ENCODE measurements at places on chromosomes 1 and 21.
A peak's percentile ranks its signal among the peaks of the same experiment; 100 is the strongest.

- DNase-seq, result no peak
Observed at GRCh38 chr1:21886486-21887215, 50.5 kb downstream of the HSPG2 start.

DNA sequence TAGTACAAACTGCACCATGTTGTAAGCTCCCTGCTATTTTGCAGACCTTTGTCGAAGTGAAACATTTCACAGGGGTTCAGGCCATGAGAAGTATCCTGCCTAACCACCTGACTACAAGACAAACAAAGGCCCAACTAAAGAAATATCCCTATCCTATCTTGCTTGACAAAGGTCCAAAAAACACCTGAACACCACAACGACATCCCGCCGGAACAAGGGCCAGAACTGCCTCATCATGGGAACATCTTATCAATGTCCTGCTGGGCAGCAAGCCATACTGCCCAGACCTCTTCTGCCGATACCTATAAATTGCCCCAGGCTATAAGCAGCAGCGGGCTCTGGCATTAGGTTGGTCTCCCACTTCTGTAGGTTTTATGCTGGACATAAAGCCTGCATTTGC is 12.3 kb downstream of the MYSM1 start:
- no peak for DNase-seq

DNA sequence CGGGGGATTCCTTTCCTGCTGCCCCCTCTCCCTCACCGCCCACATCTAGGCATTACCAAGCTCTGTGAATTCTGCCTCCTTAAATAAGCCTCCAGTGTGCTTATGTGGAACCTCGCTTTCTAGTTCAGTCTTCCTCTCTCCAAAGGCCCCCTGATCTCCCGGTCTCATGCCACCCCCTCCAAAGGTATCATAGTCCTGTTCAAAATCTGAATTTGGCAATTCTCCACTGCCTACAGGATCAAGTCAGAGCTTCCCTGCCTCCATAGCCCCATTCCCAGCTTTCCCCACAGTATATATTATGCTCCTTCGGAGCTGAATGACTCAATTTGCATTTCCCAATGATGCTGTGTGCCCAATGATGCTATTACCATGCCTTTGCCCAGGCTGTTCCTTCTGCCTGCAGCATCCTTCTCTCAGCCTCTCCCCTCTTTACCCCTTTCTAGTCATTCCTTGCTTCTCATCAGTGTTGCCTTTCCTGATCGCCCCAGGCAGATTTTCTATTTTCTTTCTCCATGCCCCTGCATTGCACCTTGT is 1.7 kb downstream of the AZIN2 start:
- no peak for DNase-seq

DNA sequence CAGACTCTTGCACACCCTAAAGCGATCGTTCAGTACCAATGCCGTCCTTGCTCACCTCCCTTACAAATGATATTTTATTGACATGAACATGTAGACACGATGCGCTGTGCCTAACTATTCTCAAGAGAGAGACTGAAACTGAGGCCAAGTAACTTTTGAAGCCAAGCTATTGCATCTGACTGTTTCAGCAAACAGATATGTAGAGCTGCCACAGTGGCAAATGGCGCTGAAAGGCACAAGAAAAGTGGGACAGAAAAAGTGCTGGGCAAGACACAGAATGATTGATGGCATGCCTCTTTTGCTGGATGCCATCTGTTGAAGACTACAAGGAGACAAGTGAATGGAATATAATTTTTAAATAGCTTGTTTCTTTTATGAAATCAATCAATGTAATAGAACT is 1157.2 kb upstream of the ADGRL4 start:
- no peak for DNase-seq

DNA sequence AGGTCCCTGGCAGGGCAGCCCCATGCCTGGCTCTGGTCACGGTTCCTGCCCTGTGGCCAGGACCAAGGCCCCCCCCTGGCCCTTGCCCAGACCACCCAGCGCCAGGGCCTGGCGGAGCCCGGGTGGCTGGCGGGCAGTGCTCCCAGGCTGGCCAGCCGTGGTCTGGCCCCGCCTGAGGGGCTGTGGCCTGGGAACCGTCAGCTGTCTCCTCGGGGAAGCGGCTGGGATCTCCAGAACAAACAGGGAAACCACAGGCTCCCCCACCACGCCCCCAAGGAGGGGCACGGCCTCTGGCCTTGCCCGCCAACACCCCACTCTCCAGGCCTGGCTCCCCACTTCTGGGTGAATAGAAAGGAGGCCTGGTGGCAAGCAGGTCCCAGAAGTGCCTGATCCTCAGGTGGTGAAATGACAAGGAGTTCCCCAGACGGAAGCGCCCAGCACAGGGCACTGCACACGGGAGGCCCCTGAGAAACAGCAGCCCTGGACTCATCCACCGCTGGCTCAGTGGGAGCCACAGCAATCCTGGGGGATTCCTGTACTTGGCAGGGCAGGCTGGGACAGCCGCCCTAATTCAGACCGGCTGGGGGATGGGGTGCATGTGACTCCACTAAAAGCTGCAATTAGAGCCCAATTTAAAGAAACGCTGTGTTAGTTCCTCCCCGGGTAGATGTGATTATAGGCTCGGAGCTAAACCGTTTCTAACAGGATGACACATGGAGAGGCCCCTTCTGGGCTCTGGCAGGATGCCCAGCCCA is 78.9 kb downstream of the RAP1GAP start:
- DNase-seq, result no peak

DNA sequence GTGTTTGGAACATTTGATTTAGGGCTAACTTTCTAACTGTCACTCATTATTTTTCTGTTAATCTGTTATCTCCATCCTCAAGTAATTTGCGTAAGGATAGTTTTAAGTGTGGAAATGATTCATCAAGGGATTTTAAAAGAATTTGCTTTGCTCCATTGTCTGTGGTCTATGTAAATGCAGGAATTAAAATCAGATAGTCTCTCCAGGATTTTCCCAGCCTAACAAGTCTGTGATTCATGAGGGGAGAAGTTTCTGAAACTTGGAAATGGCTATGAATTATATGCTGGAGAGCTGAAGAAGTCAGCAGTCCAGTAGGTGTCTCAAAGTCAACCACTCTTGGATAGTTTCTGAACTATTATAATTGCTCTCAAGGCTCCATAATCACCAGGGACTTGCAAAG is 264.5 kb downstream of the MRPL39 start:
- DNase-seq, result peak; percentile 81

DNA sequence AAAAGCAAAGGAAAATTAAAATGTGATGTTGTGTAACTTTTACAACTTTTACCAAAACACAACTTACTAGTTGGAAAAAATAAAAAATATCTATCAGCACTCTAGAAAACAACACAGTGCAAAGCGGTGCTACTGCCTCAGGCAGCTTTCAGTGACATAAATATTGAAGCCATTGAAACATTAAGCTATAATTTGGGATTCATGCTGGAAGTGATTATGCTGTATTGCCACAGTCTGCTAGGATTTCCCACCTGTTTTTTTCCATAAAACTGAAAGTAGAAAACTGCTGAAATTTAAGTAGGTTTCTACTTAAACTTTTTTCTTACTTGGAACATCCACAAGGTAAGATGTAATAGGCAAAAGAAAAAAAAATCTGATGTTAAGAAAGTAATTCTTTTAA is 674.4 kb downstream of the KCNT2 start:
- DNase-seq, result no peak

GRCh38 chr1:13682444-13682843 is 17.5 kb upstream of the PRDM2 start:
- no peak for DNase-seq

DNA sequence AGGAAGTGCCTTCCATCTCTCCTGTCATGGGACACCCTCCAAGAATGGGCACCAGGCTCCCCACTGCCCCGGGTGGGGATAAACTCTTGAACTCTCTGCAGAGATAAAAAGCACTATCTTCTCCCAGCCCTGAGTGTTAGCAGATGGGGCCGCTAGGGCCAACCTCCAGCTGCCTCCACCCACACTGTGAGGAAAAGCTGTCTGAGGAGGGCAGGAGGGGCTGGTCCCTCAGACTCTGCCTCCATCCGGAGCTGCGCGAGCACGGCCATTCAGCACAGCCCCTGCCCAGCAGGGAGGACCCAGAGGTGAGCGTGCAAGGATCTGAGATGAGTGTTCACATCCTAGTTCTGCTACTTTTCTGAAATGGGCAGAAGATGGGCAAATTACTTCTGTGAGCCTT is 51.8 kb upstream of the TRABD2B start:
- no peak for DNase-seq

- no peak for DNase-seq
Observed at GRCh38 chr1:32889731-32890278, 3.5 kb downstream of the HPCA start.

GRCh38 chr1:58841455-58841854 is 57.6 kb upstream of the JUN start:
- DNase-seq, result no peak

- DNase-seq, result peak; percentile 97
Observed at GRCh38 chr1:221829327-221830015, 87.6 kb upstream of the DUSP10 start.

DNA sequence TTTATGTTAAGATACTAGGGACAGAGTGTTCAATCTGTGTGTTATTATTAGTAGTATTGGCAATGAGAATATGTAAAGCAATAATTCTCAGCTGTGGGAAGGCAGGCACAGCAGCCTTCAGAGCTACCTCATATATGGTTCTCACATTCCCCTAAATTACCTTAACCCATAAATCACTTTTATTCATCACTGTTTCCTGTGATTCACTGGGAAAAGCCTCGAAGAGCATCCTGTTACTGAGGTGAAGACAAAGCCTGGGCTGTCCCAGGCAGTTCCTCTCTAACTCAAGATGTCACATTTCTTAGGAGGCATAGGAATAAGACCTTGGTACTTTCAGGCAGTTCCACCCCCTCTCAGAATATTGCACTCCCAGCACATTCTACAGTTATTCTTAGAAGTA is 965.7 kb downstream of the NCAM2 start:
- DNase-seq, result no peak

DNA sequence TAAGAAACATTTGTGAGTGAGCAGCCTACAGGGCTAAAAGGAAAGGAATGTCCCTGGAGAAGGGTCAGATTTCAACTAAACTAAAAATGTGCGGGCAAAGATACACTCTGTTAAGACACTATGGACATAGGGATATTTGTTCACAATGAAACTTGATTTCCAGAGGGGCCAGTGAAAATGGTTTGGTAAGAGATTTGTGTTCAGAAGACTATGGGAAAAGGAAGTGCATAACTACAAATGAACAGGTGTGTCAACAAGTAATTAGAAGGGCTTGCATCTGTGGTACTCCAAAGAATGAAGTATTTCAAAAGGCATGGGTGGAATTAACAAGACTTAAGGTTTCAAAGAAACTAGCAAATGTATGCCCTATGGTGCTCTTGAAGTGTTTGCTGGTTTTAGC is 60.4 kb downstream of the NME7 start:
- DNase-seq, result no peak

DNA sequence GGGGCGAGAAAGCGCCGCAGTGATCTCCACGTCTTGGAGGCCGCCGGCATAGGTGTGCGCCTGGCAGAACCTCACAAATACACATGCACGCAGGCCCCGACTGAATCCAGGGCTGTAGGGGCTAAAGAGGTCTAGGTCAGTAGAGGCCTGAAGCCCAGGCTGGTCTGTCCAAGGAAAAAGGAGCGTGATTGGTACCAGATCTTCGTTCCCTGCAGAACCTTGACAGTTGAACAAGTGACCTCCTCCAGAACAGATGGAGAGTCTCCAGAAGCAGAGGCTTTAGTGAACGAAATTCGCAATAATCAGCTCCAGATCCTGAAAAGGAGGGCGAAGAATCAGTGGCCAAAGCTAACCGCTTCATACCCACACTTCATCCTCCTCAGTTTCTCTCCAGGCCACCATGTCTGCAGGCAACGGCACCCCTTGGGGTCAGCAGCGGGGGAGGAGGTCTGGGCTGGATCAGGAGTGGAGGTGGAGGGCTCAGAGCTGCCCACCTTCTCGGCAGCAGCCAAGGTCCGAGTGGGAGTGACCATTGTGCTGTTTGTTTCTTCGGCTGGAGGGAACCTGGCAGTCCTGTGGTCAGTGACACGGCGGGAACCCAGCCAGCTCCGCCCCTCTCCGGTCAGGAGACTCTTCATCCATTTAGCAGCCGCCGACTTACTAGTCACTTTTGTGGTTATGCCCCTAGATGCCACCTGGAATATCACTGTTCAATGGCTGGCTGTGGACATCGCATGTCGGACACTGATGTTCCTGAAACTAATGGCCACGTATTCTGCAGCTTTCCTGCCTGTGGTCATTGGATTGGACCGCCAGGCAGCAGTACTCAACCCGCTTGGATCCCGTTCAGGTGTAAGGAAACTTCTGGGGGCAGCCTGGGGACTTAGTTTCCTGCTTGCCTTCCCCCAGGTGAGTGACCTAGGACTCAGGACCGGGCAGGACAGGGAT is 749 bp upstream of the PEX11B start:
- peak; percentile 54 for DNase-seq

GRCh38 chr1:193707271-193708021 is 521.0 kb upstream of the B3GALT2 start:
- peak; percentile 78 for DNase-seq

DNA sequence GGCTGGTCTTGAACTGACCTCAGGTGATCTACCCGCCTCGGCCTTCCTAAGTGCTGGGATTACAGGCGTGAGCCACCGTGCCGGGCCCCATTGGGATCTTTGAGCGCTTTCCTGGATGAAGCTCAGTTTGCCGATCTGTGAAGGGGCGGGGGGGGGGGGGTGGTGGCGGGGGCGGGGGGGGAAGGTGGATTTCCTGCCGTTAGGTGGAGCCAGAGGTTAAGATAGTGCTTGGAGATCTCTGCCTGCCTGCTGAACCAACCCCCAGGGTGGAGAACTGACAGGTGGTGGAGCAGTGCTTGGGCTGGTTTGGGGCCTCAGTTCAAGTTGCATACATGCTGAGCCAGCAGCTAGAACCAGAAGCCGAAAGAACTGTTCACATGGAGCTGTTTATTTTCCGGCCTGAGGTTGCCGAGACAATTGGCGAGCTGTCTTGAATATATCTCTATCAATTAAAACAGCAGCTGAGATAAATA is 1.7 kb downstream of the TMCC2 start:
- no peak for DNase-seq

GRCh38 chr21:44356636-44357035 is 3.2 kb downstream of the TRPM2 start:
- DNase-seq, result no peak

GRCh38 chr1:24127801-24128363 is 15.1 kb downstream of the IL22RA1 start:
- no peak for DNase-seq

DNA sequence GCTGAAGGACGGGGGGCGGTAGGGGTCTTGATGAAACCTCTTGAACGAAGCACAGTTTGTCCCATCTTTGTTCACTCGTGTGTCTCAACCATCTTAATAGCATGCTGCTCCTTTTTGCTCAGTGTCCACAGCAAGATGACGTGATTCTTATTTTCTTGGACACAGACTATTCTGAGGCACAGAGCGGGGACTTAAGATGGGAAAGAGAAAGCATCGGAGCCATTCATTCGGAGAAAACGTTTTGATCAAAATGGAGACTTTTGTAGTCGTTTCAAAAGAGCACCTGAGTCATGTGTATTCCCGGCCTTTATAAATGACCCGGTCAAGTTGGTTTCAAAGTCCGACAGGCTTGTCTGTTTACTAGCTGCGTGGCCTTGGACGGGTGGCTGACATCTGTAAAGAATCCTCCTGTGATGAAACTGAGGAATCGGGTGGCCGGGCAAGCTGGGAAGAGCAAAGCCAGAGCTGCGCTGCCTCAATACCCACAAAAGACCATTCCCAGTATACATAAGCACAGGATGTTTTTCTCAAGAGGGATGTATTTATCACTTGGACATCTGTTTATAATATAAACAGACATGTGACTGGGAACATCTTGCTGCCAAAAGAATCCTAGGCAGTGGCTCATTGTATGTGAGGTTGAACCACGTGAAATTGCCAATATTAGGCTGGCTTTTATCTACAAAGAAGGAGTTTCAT is 18.5 kb downstream of the ETS2 start:
- DNase-seq, result peak; percentile 53

Measured in astrocyte (in vitro differentiated cells and primary cell).